Caudate nucleus (tissue), 63 donors: ENCODE measurements at places on chromosomes 12 and 14.

- no peak for DNase-seq
These were observed 18.2 kb downstream of the RPAP3 start for GRCh38 chr12:47687636-47688035.

- no peak for DNase-seq
These were observed 33.0 kb downstream of the PACS2 start for GRCh38 chr14:105347587-105347968.

DNA sequence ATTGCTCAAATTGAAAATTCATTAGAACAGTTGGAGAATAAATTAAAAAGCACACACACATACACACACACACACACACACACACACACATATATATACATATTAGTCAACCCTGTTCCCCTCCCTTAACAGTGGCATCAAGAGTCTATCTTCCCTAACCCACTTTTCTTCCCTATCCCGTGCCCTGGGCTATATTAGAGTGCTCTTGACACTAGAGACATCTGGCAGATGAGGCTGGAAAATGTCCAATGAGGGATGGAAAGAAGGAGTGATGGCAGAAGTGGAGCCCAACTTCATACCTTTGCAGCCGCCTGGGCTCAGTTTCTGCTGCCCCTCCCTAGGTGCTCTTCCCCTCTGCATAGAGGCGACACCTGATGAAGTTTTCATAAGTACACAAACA is 172.4 kb upstream of the NUDT4 start:
- no peak for DNase-seq

- no peak for DNase-seq
These were observed 1031.3 kb downstream of the FSCB start for GRCh38 chr14:43475757-43476156.

DNA sequence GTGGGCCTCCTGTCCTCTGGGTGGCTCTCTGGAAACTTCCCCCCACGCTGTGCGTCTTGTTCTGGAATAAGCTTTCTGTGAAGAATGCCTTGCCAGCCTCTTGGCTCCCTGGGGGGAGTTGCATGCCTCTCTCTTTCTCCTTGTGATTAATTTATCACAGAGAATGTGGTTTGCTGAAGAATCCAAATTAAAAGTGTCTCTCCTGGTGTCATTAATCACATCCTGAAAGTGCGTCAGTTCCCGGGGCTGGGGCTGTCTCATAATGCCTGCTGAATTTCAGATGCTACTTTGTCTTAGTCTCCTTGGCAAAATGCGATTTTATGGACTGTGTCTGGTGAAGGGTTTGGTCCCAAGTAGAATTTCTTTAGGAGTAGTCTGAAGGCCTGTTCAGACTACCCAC is 787.7 kb upstream of the TMEM132C start:
- no peak for DNase-seq

DNA sequence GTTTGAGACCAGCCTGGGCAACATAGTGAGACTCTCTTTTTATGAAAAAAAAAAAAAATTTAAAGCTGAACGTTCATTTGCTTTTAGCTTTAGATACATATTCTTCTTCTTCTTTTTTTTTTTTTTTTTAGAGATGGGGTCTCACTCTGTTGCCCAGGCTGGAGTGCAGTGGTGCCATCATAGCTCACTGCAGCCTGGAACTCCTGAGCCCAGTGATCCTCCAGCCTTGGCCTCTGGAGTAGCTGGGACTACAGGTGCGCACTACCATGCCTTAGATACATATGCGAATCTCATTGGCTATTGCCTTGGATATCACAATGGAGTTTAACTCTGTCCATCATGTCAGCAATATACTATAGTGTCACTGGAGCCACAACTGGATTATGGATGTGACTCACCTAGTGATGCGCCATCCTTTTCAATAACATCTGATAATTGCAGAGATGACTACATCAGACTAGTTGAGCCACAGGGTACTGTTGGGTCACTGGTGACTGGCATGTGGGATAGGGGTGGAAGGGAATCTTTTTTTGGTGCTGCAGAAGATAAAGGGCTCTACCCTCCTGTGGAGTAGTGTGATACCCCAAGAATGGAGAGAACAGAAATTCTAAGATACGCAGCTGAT is 2.7 kb upstream of the ADIPOR2 start:
- DNase-seq = no peak

- DNase-seq = no peak
These were observed 1.2 kb downstream of the USP30 start for GRCh38 chr12:109053382-109054123.

GRCh38 chr12:58529897-58530741 is 390.2 kb downstream of the LRIG3 start:
- no peak for DNase-seq

DNA sequence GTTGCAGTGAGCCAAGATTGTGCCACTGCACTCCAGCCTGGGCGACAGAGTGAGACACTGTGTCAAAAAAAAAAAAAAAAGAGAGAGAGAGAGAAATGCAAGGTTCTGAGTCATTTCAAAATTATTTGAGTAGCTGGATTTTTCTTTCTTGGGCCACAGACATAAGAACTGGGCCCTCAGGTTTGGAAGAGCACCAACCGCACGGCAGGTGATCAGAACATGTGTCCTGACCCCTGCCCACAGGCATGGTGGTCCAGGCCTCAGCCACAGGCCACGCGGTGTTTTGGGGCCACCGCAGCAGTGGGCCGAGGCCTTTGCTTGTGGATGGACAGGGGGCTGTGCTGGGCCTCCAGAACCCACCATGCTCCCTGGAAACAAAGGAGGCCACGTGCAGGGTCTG is 126.7 kb downstream of the CALM1 start:
- DNase-seq = no peak

GRCh38 chr14:67241411-67242167 is at the start of gene PALS1:
TSS of gene PALS1 (plus strand) at chr14:67241435. CDS start at chr14:67279171, 37,736 bp downstream.
- DNase-seq = peak; percentile 63

GRCh38 chr12:63305901-63306875 is 155.2 kb upstream of the AVPR1A start:
- DNase-seq = no peak

DNA sequence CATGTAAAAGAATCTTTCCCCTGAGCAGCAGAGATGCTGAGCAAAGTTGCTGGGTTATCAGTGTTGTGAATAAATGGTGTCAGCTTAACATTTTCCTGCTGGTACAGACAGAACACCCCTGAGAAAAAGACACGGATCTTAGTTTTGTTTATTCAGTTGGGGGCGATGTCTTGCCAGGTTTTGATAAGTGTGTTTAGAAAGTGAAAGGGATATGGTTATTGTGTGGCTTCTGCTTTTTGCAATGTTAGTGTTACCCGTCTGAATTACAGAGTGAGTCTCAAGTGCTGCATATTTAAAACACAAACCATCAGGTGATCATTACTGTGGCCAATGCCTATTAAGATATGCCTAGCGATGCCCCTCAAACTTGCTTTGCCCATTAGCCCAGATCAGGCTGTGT is 864.6 kb upstream of the SEL1L start:
- no peak for DNase-seq

DNA sequence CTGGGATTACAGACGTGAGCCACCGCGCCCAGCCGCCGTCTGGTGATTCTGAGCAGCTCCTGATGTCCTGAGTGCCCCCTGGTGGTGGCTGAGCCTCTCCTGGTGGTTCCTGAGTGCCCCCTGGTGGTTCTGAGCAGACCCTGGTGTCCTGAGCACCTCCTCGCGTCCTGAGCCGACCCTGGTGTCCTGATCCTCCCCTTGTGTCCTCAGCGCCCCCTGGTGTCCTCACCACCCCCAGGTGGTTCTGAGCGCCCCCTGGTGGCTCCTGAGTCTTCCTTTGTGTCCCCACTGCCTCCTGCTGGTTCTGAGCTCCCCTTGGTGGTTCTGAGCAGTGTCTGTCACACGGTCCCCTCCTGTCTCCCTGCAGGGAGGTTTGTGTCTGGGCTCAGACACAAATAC is 1304.9 kb downstream of the TMEM121 start:
- DNase-seq = no peak

DNA sequence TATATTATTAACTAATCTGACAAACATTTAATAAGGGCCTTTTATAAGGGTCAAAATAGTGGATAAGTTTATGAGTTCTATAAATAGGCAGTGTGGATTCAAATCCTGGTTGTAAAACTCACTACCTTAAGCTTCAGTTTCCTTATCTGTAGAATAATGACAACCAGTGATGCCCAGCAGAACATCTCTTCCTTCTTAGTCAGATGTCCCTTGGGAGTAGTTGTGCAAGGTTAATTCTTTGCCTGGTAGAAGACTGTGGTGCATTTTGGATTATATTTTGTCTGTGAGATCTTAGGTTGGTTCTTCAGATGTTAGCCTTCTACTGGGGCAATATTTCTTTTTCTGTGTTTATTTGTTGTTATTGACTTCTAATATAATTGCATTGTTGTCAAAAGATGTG is 59.5 kb downstream of the ARID2 start:
- DNase-seq = no peak

- no peak for DNase-seq
These were observed 48.0 kb downstream of the PTHLH start for GRCh38 chr12:27924350-27925135.

GRCh38 chr12:77435446-77436091 is 370.2 kb upstream of the E2F7 start:
- no peak for DNase-seq

DNA sequence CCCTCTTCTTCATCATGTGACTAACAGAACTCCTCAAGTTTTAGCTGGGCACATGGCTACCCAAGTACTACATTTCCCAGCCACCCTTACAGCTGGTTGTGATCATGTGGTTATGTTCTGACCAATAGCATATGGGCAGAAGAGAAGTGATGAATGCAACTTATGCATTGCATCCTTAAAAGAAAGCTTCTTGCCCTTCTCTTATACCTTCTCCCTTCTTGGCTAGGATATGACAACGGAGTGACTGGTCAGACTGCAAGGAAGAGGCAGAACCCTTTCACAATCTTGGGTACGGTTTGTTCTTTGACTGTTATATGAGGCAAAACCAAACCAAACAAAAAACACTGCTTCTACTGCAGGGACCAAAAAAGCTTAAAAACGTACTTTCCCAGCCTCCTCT is 66.5 kb upstream of the MAX start:
- no peak for DNase-seq

DNA sequence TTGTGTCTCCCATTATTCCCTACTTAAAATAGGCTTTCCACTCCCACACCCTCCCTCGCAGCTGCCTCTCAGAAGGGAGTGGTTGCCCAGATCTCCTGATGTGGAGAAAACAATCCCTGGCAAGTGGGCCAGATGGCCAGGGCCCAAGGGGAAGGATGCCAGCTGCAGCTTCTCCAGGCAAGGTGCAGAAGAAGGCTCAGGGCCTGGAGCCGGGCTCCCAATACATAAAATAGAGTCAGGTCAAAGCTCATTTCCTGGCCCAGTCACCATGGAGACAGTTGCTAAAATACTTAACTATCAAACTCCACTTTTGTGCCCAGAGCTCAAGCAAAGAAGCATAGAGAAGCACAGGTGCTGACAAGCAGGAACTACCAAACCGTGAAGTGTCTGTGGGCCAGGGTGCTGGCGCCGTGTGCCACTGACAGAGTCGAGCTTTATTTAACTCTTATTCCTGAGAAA is 45.7 kb upstream of the ITPR2 start:
- DNase-seq = peak; percentile 6
